ENCODE measurements at places on chromosomes 3 and 15.

DNA sequence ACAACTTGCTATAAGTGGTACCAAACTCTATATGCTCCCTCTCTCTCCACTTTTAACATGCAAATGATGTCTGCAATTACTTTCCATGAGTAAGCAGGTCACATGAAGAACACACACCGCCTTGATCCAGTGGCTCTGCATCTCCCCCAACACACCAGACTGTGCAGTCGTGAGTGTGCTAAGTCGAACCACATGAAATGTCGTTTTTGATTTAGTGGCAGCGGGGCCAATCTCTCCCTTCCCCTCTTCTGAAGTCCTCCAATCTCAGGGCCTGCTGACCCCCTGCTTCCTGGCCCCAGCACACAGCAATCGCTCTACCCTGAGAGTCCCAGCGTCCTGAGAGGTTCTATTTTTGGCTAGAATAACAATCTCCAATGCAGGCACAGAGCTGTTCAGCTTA is 312.5 kb downstream of the SHQ1 start:
- DNase-seq = no peak

DNA sequence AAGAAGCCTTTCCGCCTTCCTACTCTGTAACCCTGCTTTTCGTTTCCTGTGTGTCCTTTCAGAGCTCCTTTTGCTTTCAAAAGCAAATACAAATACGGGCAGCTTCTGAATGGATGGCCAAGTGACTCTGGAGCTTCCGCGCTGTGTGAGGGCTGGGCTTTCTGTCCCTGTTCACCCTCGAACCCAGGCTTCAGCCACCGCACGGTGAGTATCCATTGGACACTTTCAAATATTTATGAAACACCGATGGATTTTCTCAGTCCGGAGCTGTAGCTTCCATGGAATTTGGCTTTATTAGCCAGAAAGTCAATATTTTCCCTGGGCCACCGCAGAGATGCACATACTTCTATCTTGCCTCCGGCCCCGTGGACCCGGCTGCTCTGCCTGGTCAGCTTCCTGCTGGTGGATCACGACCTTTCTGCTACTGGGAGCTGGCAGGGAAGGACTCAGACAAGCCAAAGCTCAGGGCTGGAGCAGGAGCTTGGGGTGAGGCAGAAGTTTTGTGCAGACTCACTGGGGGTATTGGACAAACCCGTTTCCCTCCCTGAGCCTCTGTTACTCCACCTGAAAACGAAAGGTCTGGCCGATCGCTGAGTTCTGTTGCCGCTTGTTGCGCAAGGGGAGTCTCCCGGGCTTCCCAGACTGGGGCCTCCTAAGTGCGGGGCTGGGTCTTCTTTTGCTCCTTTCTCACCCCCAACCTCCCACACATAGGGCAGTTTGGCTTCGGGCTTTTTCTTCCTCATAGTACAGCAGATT is 63.6 kb downstream of the LINGO1 start:
- DNase-seq = peak; percentile 54

DNA sequence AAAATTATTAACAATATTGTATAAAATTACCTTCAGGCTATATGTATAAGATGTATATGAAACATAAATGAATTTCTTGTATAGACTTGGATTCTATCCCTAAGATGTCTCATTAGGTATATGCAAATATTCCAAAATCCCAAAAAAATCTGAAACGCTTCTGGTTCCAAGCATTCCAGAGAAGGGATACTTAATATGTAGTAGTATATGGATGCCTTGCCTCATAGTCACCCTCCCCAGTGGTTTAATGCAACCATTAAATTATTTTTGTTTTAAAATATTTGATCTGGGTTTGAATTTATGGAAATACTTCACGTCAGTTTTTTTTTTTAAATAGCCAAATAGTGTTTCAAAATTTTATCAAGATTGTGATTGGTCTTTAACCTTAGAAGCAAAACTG is 27.2 kb downstream of the PLCL2 start:
- DNase-seq = no peak

- DNase-seq = no peak
Measured at GRCh38 chr3:49780080-49780974, 6.0 kb downstream of the IP6K1 start.

DNA sequence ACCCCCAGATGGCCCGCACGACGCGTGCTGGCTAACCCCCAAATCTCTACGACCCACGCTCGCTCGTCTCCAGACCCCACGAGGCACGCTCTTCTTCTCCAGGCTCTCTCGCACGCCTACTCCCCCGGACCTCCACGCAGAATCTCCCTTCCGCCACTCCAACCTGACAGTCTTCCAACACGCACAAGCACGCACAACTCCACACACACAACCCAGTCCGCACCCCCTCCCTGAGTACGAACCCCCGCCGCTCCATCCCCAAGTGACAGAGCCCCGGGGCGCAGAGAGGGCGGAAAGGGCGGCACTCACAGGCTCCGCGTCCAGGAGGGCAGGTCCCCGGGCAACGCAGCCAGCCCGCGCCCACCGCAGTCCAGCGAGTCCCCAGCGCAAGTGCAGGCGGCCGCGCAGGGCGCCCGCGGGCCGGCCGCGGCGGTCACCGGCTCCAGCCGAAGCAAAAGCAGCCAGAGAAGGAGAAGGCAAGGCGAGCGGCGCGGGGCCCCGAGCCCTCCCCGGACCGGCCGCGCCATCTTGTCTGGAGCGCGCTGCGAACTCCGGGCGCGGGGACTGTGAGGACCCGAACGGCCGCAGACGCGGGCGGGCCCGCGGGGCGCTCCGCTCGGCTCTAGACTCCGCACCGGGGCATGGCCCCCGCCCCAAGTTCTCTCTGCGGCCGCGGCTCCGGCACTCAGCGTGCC is 794 bp downstream of the LRIG1 start:
- DNase-seq = no peak
